Activated T-cell treated with anti-CD3 and anti-CD28 coated beads, Interleukin-2, amount 50 U/mL, for 72 hours (primary cell): ENCODE measurements at places on chromosomes 13 and 19. TPM values are rescaled to one million over a fixed set of nuclear protein-coding genes. Genes with fewer than 3 reads are reported as not detected.

- H3K36me3 ChIP-seq, result no peaks in the 10 kb centered on the region
- H3K4me3 ChIP-seq, result no peak overlapping the region
- DNase-seq, result no peak
- H3K27me3 ChIP-seq, result no peaks in the 10 kb centered on the region
- peaks cover 13% of the 10 kb centered on the region for H3K4me1 ChIP-seq
- no peak overlapping the region for H3K27ac ChIP-seq
Observed at GRCh38 chr13:113886561-113887112, 22.8 kb upstream of the GAS6 start.

Gene FGF21
- total RNA-seq, result not detected

DNA sequence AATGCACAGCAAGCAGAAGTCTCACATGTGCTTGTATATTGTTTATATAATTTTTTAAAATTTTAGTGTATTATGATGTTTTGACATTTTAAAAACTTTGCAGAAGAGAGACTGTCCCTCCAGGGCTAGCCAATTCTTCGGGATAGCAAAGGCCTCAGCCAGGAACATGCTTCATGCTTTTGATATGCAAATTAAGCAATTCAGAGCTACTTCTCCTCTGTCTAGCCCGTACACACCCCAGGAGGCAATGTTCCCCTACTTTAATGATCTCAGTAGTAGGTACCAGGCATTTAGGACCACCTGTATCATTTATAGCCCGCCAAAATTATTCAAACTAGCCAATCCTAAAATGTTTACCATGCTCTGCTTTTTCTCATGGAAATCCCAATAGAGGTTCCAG is 1116.2 kb downstream of the OLFM4 start:
- H3K4me1 ChIP-seq, result no peaks in the 10 kb centered on the region
- H3K36me3 ChIP-seq, result no peaks in the 10 kb centered on the region
- no peak for DNase-seq
- H3K4me3 ChIP-seq, result no peak overlapping the region
- no peak overlapping the region for H3K27ac ChIP-seq

Gene LRRC8E
- total RNA-seq, result not detected

Gene LILRB2
- total RNA-seq, result not detected

DNA sequence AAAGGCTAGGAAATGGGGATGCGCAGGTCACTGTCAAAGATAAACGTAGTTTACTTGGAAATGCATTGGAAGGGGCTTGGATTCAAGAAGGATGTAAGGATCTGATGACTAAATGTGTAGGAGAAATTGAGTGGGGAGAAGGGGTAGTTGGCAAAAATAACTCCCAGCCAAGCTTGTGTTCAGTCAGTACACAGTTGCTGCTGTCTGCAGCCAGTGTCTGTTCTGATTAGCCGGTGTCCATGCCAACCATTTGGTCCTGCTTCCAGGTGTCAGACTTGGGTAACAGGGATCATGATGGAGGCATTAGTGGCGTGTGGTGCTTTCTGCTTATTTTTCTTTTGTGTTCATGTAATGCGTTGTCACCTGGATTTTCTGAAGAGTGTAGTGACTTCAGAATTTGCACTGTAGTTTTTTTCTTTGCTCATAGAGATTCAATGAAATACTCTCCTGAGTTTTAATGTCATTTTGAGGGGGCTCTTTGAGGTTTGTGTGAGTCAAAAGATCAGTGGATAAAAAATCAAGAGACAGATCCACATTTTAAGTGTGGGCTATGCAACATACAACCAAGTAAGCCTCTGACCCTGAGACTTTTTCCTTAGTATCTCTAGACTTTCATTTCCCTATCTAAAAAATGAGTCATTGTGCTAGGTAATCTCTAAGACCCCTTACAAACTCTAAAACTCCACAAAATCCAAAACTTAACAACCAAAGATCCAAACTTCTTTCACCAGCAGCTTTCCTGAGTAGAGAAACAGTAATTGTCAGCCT is 103.9 kb downstream of the WDFY2 start:
- H3K27ac ChIP-seq, result no peak overlapping the region
- H3K4me1 ChIP-seq, result peaks cover 21% of the 10 kb centered on the region
- H3K27me3 ChIP-seq, result no peaks in the 10 kb centered on the region
- H3K36me3 ChIP-seq, result peaks cover 1% of the 10 kb centered on the region

DNA sequence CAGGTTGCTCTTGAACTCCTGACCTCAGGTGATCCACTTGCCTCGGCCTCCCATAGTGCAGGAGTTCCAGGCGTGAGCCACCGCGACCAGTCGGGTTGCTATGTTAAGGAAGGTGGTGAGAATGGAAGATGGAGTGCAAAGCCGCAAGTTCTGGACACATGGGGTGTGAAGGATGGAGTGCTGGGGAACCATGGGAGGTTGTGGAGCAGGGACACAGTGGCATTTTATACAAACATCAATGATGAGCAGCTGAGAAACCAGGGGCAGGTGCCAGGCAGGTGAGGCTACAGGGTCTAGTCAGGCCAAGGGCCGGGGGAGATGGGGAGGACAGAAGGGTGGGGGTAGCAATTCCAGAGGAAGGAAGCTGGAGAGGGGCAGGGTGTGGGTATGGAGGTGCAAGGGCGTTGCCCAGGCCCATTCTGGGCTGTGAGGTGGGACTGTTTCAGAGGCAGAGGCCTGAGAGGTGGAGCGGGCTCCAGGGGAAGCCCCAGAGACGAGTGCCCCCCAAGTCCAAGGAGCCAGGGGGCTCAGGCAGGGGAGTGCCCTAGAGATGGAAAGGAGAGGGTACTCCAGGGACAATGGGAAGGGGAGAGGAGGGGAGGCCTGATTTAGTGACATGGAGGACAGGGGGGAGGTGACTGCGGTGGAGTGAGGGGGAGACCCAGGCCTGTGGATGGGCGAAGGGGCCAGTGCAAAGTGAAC is 1.9 kb upstream of the RAX2 start:
- no peak for DNase-seq
- H3K36me3 ChIP-seq, result peaks cover under 1% of the 10 kb centered on the region
- no peaks in the 10 kb centered on the region for H3K27me3 ChIP-seq
- H3K4me3 ChIP-seq, result no peak overlapping the region

GRCh38 chr19:10390652-10391286 is 10.4 kb upstream of the TYK2 start:
- H3K4me1 ChIP-seq, result peaks cover 22% of the 10 kb centered on the region
- H3K4me3 ChIP-seq, result no peak overlapping the region
- H3K27me3 ChIP-seq, result no peaks in the 10 kb centered on the region
- peak; percentile 70 for DNase-seq

GRCh38 chr13:51590231-51590970 is 6.1 kb downstream of the WDFY2 start:
- no peaks in the 10 kb centered on the region for H3K27me3 ChIP-seq
- H3K36me3 ChIP-seq, result no peaks in the 10 kb centered on the region
- no peak for DNase-seq

DNA sequence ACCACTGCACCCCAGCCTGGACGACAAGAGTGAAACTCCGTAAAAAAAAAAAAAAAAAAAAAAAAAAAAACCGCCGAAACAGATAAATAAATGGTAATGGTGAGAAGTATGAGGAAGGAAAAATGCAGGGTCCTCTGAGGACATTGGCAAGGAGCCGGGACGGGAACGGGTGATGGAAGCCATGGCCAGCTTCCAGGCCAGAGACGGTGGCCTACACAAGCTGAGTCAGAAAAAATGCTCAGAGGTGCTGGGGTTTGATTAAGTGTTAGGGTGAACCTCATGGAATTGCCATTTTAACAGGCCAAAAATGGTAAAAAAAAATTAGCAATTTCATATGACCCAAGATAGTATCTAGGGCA is 866 bp upstream of the ZSWIM4 start:
- H3K36me3 ChIP-seq, result no peaks in the 10 kb centered on the region
- no peaks in the 10 kb centered on the region for H3K27me3 ChIP-seq

GRCh38 chr19:16416991-16417390 is 54.8 kb downstream of the EPS15L1 start:
- no peaks in the 10 kb centered on the region for H3K36me3 ChIP-seq
- DNase-seq, result no peak
- H3K4me1 ChIP-seq, result no peaks in the 10 kb centered on the region
- no peak overlapping the region for H3K4me3 ChIP-seq

DNA sequence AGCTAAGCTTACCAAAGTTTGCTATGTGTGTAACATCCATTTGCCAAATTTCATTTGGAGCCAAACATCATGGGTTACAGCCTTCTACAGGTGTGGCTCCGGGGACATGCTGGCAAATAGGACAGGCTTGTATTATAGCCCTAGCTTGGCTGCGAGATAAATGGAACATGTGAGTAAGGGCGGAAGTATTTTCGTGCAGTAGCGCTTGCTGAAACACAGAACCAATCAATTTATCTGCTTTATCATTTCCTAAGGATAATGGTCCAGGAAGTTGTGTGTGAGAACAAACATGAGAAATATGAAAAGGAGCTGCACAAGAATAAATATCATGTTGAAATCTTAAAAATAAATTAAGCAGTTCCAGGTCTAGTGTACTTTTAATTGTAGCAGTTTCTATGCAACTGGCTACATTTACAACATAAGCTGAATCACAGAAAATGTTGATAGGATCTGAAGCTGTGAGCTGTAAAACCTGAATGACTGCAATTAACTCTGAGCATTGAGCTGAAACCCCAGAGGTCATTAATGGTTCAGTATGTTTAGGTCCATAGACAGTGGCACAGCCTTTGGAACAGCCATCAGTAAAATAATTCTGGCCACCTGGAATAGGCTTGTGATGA is 22.2 kb upstream of the ZNF100 start:
- H3K27ac ChIP-seq, result no peak overlapping the region
- H3K36me3 ChIP-seq, result peaks cover 8% of the 10 kb centered on the region

DNA sequence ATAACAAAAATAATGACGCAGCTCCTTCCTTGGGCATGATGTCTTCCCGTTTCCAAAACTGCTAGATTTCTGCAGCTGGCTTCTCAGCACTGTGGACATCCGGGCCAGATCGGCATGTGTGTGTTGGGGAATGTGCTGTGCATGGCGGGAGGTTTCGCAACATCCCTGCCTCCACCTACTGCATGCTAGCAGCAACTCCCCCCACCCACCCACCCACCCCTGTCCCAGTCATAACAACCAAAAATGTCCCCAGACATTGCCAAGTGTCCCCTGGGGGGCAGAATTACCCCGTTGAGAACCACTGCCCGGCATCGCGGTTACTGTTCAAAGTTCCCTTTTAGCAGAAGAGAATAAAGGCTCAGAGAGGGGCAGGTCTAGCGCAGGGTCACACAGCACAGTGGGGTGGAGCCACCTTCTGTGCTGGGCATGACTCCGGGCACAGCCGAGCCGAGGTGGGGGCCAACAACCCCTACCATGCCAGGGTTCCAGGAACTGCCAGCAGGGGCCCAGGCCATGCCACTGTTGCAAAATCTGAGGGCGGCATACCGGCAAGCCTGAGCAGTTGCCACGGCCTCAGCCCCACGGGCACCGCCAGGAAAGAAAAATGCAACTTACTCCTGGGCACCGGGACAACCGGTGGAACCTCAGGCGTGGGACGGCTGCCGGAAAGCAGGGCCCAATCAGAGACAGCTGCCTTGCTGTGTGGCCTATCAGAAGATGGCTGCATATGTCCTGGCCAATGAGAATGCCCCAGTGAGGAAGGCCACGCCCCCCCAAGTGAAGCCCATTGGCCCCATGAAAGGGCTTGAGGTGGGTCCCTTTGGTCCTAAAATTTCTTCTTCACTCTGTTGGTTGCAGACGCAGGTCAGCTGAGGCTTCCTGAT is 22.5 kb upstream of the NFIC start:
- DNase-seq, result peak; percentile 40
- no peak overlapping the region for H3K27ac ChIP-seq
- H3K4me3 ChIP-seq, result peak overlapping the region; percentile 31
- no peaks in the 10 kb centered on the region for H3K36me3 ChIP-seq

DNA sequence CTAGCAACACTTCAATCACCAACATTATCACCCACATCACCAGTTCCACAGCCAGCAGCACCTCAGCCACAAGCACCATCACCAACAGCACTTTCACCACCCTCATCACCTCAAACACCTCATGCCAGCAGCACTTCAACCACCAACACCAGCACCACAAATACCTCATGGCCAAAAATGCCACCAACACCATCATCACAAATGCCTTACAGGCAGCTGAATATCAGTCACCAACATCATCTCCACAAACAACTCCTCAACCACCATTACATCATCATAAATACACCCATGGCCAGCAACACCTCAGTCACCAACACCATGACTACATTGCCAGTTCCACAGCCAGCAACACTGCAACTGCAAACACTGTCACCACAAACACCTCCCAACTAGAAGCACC is 10.4 kb downstream of the FCER2 start:
- no peaks in the 10 kb centered on the region for H3K4me1 ChIP-seq
- no peaks in the 10 kb centered on the region for H3K36me3 ChIP-seq
- no peak overlapping the region for H3K27ac ChIP-seq
- peaks cover 2% of the 10 kb centered on the region for H3K27me3 ChIP-seq

DNA sequence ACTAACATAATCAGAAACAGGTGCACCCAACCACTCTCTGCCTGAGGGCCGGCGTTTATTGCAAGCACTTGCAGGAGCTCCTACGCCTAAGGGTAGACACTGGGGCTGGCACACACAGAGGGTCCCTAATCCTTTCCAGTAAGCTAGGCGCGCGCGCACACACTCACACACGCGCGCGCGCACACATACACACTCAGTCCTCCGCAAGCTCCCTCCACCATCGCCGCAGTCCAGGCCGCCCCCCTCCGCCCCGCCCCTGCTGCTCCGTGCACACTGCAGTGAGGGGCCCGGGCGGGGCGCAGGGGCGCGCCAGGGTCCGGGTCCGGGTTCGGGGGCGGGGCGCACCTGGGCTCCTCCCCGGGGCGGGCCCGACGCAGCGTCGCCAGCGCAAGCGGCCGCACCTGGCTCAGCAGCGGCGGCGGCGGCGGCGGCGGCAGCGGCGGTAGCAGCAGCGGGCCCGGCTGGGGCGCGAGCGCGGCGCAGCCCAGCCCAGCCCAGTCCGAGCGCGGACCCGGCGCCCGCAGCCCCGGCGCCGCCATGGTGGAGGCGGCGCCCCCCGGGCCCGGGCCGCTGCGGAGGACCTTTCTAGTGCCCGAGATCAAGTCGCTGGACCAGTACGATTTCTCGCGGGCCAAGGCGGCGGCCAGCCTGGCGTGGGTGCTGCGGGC is at the start of gene CAMSAP3:
Gene CAMSAP3 (plus strand): TSS at position 398 of the 668 bp plus-strand sequence. CDS start 140 bp downstream, at position 538.
- H3K4me3 ChIP-seq, result peak within 1 kb of the TSS; percentile 79
- peaks cover 6% of the 10 kb centered on the region for H3K4me1 ChIP-seq
- no peaks in the 10 kb centered on the region for H3K36me3 ChIP-seq
- H3K27me3 ChIP-seq, result peaks cover 45% of the 10 kb centered on the region
- peak; percentile 55 for DNase-seq

Gene MAP4K1
- total RNA-seq, result 262 TPM

- DNase-seq, result no peak
- H3K27me3 ChIP-seq, result peaks cover 21% of the 10 kb centered on the region
- H3K27ac ChIP-seq, result no peak overlapping the region
- H3K4me3 ChIP-seq, result no peak overlapping the region
- peaks cover 36% of the 10 kb centered on the region for H3K4me1 ChIP-seq
Observed at GRCh38 chr13:113743366-113744195, 15.4 kb upstream of the TMEM255B start.

DNA sequence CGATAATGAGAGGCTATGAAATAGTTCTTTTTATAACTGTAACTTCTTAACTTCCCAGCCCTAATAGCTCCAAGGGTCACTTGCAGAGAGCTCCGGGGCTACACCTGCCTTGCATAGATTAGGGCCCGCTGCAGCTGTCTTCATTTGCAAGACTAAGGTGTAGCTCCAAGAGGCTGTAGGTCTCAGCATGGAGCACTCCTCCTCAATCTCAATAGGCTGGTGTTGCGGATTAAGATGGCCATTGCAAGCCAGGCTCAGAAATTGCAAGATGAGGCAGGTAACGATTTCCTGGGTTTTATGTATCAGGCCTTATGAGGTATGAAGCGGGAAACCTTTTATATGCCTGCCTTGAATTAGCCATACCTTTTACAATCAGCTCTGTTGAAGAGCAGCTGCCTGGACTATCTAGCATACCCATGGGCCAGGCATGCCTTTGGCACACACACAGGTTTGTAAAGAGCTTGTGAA is 185.7 kb downstream of the TM9SF2 start:
- H3K27me3 ChIP-seq, result peaks cover 8% of the 10 kb centered on the region
- H3K36me3 ChIP-seq, result no peaks in the 10 kb centered on the region
- H3K4me1 ChIP-seq, result peaks cover 7% of the 10 kb centered on the region
